ENCODE measurements at places on chromosomes 7 and 10.

GRCh38 chr7:149216402-149216801 is 21.1 kb downstream of the ZNF282 start:
- DNase-seq: no peak

DNA sequence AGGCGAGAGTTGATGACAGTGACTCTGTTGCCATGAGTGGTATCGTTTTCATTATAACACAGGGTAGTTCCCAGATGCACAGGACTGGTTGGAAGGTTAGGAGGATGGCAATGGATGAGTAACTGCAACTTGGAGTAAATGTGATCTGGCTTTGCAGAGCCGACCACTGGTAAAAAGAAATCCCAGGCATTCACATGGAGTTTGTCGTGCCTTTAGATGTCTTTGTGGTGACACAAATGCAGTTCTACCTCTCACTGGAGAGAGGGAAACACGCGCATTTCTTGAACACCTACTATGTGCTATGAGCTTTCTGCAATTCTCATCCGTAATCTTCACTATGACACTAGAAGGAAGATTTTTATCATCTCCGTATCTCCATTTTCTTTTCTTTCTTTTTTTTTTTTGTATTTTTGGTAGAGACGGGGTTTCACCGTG is 1.7 kb upstream of the MNX1 start:
- no peak for DNase-seq

DNA sequence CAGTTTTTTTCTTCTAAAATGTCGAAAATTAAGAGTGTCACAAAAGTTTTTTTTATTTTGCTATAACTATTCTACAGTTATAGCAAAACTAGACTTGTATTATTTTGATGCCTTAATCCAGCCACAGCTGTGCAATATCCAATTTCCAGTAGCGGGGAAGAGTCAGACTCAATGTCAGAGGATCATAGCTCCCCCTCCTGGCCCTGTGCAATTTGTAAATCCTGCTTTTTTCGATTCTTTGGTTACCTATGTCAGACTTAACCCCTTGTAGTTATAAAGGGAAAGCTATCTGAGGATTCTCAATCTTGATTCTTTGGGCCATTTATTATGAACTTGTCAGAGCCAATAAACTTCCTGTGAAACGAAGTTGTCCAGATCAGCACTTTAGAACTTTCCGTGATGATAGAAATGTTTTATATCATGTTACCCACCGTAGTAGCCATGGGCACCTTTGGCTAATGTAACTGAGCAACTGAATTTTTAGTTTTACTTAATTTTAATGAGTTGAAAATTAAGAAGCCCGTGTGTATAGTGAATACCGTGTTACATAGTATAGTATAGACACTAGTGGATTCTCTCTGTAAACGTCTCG is 87.7 kb upstream of the PRKCQ start:
- DNase-seq: peak; percentile 25

DNA sequence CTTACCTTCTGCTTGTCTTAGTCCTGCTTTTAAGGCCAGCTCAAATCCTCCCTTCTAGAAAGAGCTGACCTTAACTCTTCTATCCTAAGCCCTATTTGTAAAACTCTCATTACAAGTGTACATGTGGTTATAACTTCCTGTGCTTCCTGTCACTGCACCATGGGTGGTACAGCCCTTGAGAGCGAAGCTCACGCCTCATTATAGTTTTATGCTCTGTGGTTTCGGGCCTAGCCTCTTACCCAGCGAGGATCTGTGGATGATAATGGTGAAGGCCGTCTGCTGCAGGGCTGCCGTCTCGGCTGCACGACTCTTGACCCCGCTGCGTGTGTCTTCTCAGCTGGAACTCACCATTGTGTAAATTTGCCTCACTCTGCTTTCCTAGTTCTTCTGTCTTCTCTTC is 74.6 kb downstream of the CUL1 start:
- no peak for DNase-seq

DNA sequence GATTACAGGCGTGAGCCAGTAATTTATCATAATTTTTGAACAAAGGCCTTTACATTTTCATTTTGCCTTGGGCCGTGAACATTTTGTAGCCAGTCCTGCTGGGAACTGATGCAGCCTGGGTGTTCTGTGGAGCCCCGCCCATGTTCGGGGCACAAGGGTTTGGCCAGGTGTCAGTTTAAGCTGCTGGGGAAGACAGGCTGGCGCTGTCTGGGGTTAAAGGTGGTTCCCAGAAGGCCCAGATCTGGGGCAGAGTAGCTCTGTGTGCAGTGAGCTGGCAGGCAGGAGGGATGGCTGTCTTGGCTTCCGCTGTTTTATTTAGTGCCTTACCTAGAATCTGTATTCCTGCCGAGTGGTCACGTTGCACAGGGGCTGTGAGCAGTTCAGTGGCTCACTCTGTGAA is 50.2 kb downstream of the DOCK1 start:
- DNase-seq: no peak

GRCh38 chr7:111098011-111098925 is 7.3 kb downstream of the LRRN3 start:
- DNase-seq: no peak

- DNase-seq: peak; percentile 11
These were observed 86.3 kb upstream of the MKLN1 start for GRCh38 chr7:131241386-131241785.

DNA sequence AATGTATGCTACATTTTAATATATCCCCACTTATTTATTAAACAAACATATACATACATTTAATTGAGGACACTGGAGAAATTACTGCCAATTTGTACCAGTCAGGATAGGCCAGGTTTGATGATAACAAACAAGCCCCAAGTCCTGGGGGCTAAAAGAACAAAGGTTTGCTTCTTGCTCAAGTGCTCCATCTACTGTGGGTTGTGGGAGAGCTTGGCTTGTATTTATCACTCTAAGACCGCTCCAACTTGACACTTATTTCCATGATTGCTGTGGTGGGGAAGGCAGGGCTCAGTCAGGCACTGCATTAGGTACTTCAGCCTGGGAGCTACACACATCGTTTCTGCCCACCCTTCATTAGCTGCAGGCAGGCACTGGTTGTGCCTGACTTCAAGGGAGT is 136.6 kb upstream of the ZNF32 start:
- DNase-seq: no peak

- DNase-seq: no peak
These were observed at the start of gene FAM131B for GRCh38 chr7:143362131-143363015. TSS of gene FAM131B (minus strand) at chr7:143362713. CDS start at chr7:143362603, 110 bp downstream.

- no peak for DNase-seq
These were observed 11.3 kb downstream of the STARD3NL start for GRCh38 chr7:38189231-38189938.

DNA sequence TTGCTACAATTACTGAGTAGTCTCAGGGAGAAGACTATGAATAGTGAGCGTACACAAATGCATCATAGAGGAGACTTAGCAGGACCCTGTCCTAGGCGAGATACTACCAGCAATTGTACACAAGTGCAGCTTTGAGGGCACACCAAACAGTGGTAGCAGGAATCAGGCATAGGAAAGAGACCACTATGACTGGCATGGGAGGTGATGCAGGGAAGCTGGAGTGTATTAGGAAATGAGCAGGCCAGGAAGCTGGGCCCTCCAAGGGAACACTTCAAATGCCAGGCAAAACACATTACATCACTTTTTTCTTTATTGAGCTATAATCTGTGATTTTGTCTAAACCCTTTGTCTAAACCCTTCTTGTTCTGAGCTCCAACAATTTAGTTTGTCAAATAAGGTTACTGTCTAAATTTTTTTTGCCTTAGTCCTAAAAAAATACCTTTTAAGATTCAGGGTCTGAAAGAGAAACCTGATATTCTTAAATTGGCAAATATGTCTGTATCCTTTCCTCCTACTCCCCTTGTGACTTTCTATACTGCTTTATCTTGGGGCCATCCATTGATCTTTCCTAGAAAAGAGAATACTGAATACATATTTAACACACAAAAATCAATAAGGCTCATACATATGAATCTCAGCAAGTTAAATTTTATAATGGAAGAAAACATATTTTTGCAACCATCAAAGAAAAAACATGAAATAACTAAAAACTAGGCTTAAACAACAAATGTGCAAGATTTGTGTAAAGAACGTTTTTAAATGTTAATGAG is 193.8 kb upstream of the PHYHIPL start:
- DNase-seq: no peak

GRCh38 chr7:30853576-30853975 is 58.1 kb upstream of the AQP1 start:
- no peak for DNase-seq

DNA sequence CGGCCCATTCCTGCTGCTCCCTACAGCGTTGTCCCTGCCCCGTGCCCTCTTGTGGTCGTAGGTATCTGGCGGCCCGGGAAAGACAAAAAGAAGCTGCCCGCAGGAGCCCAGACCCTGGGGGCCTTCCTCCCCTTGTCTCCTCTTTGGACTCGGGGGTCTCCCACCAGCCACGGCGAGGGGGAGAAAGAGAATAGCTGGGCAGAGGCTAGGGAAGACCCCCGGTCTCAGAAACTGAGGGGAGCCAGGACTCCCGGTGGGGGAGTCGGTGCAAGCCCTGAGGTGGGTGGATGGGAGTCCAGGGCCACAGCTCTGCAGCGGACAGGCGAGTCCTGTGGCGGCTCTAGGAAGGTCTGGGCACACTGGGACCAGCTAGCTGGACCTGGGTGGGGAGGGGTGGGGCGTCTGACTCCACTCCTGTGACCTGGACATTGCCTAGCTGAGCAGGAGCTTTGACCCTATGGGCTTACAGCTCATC is 1.3 kb upstream of the SH2D4B start:
- DNase-seq: no peak

DNA sequence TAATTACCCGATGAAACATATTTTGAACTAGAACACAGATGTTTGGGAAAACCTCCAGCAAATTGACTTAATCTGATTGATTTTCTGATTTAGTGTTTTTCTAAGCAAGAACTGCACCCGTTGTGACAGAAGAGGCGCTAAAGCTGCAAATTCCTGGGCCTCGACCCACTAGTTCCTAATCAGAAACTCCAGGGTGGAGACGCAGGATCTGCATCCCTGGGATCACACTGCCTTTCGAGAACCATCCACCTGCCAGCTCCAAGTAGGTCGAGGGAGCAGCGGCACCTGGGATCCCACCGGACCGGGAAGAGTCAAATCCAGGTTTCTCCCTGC is 136.8 kb upstream of the CDCA7L start:
- DNase-seq: no peak

DNA sequence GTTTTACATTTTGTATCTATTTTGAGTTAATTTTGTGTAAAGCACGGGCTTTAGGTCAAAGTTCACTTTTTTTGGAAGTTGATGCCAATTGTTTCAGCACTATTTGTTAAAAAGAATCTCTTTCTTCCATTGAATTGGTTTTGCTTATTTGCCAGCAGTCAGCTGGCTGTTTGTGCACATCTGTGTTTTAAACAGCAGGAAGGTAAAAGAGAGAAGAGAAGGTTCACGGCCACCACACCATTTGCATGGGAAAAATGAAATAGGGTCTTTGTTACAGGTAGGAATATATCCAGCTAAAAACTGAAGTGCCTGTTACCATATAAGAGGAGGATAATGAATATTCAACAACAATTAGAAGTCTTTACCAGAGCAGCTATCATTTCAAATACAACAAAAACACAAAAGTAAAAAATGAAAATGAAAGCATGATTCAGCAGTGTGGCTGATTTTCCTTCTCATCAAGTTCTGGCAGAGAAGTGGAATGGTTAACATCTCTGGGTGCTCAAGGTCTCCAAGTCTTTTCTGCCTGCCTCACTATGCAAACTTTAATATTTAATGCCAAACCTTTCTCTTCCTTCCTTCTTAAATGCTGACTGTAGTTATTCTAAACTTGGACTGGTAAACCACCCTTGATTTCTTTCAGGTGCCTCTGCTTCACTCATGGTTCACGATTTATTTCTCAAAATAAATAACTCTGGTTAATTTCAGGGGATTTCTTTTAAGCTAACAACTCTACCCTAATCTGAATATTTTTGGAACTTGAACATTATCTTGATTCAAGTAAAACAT is 841.5 kb downstream of the GRM8 start:
- no peak for DNase-seq

DNA sequence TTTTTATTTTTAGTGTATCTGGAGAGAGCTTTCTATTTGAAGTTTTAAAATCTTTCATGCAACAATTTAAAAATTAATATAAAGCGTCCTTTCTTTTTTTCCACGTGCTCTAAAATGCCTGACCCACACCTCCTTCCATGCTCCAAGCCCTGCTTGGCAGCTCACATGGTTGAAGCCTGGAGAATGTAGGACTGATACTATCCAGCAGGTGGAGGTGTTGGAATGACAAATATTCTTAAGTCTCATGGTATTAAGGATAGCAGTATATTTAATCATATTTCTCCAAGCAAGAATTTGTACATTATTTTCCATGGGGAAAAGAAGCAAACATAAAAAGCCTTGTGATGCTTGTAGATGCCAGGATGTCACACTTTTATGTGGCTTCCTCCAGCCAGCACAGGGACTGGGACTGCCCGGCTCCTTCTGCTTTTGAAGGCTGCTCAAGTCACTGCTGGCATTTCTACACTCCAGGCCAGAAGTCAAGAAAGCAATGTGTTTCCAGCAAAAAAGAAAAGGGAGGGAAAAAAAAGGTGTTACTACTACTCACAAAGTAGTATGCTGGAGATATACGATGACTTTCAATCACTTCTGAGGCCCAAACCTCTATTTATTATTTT is 49.7 kb downstream of the BZW2 start:
- DNase-seq: peak; percentile 61

GRCh38 chr7:80047856-80048459 is 86.7 kb upstream of the GNAI1 start:
- DNase-seq: peak; percentile 46

DNA sequence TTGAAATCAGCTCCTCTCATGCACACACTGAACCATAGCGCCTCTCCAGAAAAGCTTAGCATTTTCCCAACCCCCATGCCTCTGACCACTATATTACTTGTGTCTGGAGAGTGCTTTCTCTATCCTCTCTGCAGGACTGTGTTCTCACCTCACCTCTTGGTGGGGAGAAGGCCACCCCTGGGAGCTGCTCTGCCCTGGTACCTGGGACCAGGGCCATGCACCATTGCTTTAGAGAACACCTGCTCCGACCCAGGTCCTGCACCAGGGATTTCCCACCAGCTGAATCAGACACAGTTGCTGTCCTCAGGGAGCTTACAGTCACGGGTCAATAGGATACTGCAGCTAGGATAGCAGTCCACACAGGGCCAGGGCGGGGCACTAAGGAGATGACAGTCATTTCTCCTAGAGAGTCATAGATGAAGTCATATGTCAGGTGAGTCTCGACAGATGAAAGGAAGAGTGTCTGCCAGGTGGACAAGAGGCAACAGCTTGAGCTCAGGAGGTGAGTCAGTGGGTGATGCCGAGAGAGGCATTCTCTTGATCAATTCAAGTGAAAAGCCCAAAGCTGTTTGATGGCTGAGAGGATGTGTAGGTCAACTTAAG is 619 bp upstream of the LMTK2 start:
- DNase-seq: no peak

DNA sequence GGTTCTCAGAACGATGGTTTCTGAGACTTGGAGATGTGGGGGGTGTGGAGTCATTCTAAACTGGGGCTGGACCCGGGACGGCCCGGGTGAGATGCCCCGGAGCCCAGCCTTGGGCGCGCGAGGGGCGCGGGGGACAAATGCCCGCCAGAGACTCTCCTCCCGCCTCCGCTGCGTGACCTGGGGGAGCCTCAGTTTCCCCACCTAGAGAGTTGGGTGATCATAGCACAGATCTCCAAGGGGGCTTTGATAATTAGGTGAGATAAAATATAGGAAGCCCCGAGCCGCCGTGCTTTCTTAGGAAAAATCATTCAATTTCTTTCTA is 658 bp upstream of the FZD8 start:
- no peak for DNase-seq

GRCh38 chr7:106448346-106448991 is 163.7 kb upstream of the NAMPT start:
- DNase-seq: no peak

GRCh38 chr10:60662917-60663614 is 115.2 kb upstream of the CDK1 start:
- no peak for DNase-seq

- DNase-seq: no peak
These were observed 101.9 kb upstream of the PDLIM1 start for GRCh38 chr10:95392681-95393164.

Data from kidney glomerular epithelial cell (primary cell).